CD14-positive monocyte (primary cell): ENCODE measurements at places on chromosomes 5 and 9. TPM values are rescaled to one million over a fixed set of nuclear protein-coding genes. Genes with fewer than 3 reads are reported as not detected.

Gene PCDHB12
- not detected in 2 replicates for polyA plus RNA-seq

Gene PCDHA4
- polyA plus RNA-seq: not detected in 2 replicates

Gene CDH9
- not detected for polyA plus RNA-seq

Gene NUTM2G
- polyA plus RNA-seq: not detected

Gene PLPP1
- polyA plus RNA-seq: 0.98 TPM

Gene SPINK5
- polyA plus RNA-seq: not detected

Gene HACD4
- 12.8 and 27.5 TPM in 2 replicates for polyA plus RNA-seq

Gene FLT4
- polyA plus RNA-seq: not detected

GRCh38 chr9:2645569-2645968 is 24.0 kb downstream of the VLDLR start:
- DNase-seq: no peak

DNA sequence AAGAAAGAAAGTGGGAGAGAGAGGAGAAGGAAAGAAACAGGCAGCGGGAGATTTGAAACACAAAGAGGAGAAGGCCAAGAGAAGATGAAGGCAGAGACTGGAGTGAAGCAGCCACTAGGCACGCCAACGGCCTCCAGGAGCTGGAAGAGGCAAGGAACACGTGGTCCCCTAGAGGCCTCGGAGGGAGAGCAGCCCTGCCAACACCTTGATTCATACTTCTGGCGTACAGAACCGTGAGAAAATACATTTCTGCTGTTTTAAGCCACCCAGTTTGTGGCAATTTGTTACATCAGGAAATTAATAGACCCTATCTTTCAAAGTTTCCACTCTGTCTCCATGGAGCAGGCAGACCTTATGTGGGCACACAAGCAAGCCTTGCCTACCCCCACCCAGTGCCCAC is 133.4 kb downstream of the ACTL7B start:
- DNase-seq: no peak

GRCh38 chr5:57650360-57651069 is 167.9 kb upstream of the ACTBL2 start:
- DNase-seq: no peak

GRCh38 chr5:59164041-59164830 is 581.4 kb downstream of the RAB3C start:
- no peak for DNase-seq

DNA sequence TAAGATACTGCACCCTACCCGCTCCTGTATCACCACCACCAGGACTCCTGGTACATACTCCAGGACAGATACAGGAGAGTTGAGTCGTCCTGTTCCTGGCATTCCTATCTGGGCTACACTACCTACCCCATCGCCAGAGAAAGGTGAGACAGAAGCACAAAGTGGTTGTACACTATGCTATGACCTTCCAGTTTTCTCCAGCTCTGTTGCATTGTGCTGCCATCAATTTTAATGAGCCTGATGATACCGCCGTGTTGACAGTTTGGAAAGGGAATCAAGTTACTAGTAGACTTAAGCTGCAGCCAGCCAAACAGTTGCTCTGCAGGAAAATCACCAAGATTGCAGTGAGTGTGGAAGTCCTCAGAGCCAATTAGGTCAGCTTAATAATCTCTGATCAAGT is 35.2 kb downstream of the ANP32B start:
- no peak for DNase-seq

DNA sequence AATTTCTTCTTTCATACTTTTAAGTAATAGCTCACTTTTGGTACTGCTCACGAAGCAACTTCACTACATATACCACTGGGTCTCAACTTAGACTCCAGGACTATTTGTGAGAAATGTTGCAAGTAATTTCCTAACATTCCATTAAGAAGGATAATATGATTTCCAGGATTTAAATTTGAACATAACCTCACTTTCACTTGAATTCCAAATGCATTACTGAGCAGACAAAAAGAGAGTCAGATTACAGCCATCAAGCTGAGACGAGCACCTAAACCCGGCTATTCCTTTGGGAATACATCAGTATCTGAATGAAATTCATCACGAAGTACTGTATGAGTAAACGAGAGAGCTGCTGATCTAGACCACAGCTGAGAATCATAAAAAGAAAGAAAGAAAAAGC is 47.3 kb downstream of the LIFR start:
- no peak for DNase-seq

GRCh38 chr5:4862500-4862899 is 277.6 kb upstream of the ADAMTS16 start:
- no peak for DNase-seq

DNA sequence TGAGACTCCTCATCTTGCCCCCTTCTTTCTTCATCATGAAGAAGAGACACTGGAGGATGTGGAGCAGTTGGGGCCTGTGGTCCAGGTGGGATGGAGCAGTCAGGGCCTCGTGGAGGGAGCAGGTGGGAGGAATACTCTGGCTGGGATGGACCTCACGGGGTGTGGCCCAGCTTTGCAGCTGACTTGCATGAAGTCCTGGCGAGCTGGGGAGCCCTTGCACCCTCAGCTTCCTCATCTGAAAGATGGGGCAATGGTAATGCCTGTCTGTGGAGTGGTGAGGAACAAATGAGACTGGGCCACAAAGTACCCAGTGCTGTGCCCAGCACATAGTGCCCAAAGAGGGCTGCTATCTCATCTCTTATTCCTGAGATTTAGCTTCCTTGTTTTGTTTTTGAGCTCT is 91.5 kb downstream of the DAB2IP start:
- no peak for DNase-seq

DNA sequence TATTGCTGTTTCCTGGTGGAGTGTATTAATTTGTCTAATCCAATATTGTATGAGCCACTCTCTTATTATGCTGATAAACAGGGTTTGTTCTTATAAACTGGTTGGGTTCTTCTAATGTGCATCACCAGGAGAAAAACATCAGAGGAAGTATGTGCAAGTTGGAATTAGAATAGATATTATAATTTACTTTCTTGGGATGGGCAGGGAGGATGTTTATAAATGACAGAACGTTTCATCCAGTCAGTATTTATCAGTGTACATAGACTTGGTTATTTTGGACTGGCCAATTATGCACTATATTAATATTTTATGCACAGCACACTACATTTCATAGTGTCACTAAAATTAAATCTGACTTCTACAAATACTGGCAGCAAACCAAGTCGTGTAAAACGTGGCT is 495.8 kb downstream of the PSAT1 start:
- no peak for DNase-seq

GRCh38 chr9:17613758-17614157 is 34.9 kb downstream of the SH3GL2 start:
- DNase-seq: no peak

DNA sequence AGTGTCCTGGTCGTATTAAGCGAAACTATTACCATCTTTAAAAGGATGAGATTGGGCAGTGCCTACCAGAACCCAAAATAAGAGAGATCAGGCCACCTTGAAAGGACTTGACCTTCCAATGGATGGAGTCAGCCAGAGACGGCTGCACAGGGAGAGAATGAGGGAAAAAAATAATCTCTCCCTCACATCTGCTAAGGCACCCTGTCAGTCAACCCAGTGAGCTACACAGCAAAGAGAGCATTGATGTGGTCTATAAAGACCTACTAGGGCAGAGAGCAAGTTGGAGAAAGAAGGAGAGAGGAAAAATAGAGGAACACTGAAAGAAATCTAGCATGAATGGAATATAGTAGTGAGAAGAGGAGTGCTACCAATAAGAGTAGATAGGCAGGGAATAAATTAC is 68.0 kb upstream of the FTMT start:
- no peak for DNase-seq
